SJSA1 (cell line): ENCODE measurements at places on chromosomes 12 and 14. TPM values are rescaled to one million over a fixed set of nuclear protein-coding genes. Genes with fewer than 3 reads are reported as not detected.
A peak's percentile ranks its signal among the peaks of the same experiment; 100 is the strongest.

Gene MARK3
- 32.3 and 53.2 TPM in 2 replicates for total RNA-seq

Gene ESRRB
- total RNA-seq = 0.03 TPM in 1 of 2 replicates, not detected in the other

DNA sequence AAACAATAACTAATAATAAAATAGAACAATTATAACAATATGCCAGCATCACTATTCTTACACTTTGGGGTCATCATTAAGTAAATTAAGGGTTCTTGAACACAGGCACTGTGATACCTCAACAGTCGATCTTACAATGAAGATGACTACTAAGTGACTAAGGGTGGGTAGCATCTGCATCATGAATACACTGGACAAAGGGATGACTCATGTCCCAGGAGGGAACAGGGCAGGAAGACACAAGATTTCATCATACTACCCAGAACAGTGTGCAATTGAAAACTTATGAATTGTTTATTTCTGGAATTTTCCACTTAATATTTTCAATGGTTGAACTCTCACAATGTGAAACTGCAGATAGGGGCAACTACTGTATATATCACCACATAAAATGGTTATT lies 19.7 kb downstream of the TSPAN19 start:
- peak; percentile 4 for DNase-seq

GRCh38 chr12:51174501-51174900 lies 1.6 kb upstream of the TFCP2 start:
- no peak for DNase-seq

Gene SERPINA12
- total RNA-seq = not detected in 2 replicates

DNA sequence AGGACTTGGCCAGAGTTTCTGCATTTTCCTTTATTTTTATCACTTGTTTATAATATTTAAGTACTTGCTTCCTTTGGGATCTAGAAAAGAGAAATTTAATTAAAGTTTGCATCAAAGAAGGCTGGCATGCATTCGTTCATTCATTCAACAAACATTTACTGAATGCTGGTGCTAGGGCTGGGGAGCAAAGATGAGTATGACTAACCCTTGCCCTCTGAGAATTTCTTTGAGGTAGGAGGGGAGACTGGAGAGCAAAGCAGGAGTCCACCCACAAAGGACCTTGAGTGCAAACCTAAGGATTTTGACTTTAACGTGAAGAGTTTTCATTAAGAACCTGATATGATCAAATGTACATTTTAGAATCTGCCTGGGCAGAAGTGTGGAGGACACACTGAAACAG lies 16.1 kb upstream of the NT5DC3 start:
- no peak for DNase-seq

Gene B3GNT4
- total RNA-seq = not detected in 2 replicates

- DNase-seq = no peak
These were observed 481 bp downstream of the REC8 start for GRCh38 chr14:24172261-24172860.
